ENCODE measurements at places on chromosomes 2 and 18.

GRCh38 chr18:70235478-70235877 lies 30.0 kb upstream of the RTTN start:
- no peak for ATAC-seq

DNA sequence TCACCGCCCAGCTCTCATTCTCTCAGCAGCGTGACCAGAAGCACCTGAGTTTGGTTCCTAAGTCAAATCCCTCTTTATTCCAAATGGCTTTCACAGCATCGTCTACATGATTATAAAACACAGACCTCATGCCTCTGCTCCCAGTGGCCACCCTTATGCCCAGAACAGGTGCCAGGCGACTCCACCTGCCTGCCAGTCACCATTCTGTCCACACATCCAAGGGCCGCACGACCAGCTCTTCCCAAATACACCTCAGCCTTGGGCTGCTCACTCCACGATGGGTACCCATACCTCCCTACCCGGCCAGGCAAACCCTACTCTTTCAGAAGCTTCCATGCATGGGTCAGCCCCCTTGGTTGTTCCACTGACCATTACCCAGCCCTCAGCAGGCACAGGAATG lies 851.6 kb upstream of the SALL3 start:
- no peak for ATAC-seq

DNA sequence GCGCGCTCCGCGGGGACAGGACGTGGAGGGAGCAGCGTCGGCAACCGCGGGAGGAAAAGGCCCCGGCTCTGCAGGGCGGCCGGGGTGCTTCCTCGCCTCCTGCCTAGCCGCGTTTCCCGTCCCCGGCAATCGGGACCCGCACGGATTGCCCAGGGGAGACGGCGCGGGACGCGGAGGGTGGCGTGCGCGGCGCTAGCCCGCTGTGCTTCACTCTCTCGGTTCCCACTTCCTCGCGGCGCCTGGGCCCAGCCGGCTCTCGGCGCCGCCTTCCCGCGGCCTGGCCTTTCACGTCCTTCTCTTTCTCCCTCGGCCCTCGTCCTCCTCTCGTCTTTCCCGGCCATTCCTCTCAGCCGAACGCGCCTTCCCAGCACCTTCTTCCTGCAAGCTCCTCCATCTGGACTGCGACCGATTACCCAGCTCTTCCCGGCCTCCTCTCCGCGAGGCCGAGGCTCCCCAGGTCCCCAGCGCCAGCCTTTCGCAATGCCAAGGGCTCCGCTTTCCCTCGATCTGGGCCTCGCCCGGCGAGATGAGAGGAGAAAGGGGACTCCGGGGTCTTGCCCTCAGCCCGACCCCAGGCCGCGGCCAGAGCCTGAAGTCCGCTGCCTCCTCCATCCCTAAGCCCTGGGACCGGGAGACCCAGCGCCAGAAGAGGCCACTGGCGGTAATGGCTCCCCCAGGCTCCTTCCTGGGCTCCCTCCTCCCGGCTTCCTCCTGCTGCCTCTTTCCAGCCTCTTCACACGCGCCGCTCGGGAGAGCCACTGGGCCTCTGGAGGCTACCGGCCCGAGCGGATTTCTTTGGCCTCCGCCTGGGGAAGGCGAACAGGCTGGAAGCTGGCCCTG lies 34.3 kb upstream of the ATP6V1B1 start:
- ATAC-seq: no peak

GRCh38 chr2:81853341-81853740 lies 1548.8 kb upstream of the LRRTM1 start:
- ATAC-seq: no peak

DNA sequence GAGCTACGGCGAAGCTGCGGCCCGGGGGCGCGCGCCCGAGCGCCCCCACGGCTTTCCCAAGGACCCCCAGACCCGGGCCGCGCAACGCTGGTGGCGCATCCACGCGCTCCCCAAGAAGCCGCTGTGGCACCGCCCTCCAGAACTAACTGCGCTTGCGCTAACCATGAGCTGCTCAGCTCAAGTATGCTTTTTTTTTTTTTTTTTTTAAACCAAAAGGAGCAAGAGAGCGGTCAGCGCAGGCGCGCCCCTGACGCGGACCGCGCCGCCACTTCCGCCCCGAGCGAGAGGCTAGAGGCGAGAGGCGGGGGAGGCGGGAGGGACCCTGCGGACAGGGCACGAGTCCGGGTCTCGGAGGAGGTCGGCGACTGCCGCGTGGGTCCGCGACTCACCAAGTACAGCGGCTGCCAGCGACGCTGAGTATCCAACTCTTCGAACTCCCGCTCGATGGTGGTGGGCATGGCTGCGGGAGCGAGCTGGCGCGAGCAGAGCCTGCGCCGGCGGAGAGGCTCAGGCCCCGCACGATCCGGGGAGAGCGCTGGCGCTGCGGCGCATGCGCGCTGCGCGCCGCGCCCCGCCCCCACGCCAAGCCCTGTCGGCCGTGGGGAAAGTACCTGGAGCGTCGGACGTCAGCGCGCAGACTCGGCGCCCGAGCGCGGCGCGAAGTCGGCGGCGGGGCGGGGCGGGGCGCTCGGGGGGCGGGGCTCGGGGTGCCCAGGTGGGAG lies at the start of gene PTPN2:
Gene PTPN2 (minus strand): TSS at position 554 of the 722 bp plus-strand sequence. CDS start 96 bp downstream, at position 458.
- peak; percentile 94 for ATAC-seq

DNA sequence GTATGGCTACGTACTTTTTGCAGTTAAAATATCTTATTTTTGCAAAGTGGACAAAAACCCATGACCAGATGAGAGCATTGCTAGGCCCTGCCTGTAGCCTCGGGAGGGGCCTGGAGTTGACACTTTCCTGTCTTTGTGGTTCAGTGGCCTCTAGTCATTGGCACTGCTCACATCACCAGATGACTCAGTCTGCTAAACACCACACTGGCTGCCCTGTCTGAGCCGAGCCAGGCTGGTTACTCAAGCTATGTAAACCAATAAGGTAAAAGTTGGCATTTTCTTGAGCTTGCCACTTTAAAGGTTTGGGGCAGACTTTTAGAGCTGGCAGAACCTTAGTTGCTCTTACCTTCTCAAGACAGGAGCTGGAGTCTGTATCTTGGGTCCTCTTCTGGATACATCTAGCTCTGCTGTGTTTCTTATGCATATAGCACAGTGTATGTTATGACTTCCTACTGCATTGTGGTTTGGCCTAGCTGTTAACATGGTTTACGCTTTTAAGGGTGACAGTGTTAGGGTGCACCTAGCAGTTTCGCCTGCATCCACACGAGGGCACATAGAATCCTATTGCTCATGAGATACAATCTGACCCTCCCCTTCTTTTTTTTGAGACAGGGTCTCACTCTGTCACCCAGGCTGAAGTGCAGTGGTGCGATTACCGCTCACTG lies 76.4 kb downstream of the AP1S3 start:
- peak; percentile 34 for ATAC-seq

All from gastroesophageal sphincter (tissue), 4 donors.